ENCODE measurements at places on chromosomes 6 and 20. TPM values are rescaled to one million over a fixed set of nuclear protein-coding genes. Genes with fewer than 3 reads are reported as not detected.

AKIRIN2 gene
- 53.5 TPM for total RNA-seq

ZSCAN31 gene
- 1.7 TPM for total RNA-seq

CASP8AP2 gene
- total RNA-seq = 19.3 TPM

WFDC12 gene
- total RNA-seq = not detected

NRSN1 gene
- not detected for total RNA-seq

FAM8A1 gene
- total RNA-seq = 18.9 TPM

DNA sequence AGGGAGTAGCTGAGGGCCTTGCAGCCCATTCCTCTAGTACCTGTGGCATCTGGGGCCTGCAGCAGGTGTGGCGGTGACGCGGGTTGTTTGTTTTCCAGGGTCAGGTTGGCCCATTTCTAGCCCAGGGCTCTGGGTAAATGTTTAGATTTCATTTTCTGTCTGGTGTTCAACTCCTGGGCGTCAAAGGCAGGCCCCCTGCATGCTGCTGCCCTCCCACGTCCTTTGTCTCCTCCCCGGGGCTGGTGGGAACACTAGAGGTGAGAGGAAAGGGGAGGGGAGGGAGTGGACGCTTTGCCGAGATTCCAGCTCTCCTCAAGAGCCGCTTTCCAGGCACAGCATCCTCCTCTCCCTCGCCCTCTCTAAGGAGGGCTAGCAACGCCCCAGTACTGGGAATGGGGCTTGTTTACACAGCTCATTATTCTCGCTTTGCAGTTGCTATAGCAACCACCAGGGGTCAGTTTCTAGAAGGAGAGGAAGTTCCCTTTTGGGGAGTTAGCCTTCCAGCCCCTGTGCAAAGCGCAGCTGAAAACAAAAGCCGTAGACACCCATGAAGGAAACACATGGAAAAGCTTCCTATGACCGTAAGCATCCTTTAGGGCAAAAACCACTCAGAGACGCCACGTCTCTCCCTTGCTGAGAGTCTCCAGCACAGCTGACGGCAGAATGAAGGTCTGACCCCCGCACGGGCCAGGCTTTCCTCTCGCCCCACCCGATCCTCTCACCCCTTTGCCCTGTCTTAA lies 170.6 kb downstream of the LY86 start:
- H3K36me3 ChIP-seq = no peaks in the 10 kb centered on the region
- peaks cover 5% of the 10 kb centered on the region for H3K4me1 ChIP-seq
- no peak overlapping the region for H3K27ac ChIP-seq
- peak; percentile 70 for DNase-seq

DNA sequence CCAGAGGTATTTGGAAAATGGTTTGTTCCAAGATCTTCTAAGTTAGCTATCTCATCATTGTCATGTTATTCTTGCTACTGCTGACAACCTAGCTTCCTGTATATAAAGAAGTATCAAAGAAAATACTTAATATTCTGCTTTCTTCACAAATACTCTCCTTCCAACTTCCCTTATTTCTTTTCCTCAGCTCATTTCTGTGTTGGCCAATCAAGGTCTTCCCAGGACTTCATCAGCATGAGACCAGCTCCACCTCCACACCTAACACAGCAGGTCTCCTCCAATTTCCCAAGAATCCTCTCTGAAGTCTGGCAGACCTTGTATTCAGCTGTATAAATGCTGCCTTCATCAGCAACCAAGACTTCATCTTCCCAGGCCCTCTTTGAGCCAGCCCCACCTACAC lies 538.6 kb upstream of the JARID2 start:
- H3K4me3 ChIP-seq = no peak overlapping the region
- DNase-seq = no peak
- H3K27me3 ChIP-seq = no peaks in the 10 kb centered on the region
- H3K4me1 ChIP-seq = no peaks in the 10 kb centered on the region
- H3K36me3 ChIP-seq = no peaks in the 10 kb centered on the region

DNA sequence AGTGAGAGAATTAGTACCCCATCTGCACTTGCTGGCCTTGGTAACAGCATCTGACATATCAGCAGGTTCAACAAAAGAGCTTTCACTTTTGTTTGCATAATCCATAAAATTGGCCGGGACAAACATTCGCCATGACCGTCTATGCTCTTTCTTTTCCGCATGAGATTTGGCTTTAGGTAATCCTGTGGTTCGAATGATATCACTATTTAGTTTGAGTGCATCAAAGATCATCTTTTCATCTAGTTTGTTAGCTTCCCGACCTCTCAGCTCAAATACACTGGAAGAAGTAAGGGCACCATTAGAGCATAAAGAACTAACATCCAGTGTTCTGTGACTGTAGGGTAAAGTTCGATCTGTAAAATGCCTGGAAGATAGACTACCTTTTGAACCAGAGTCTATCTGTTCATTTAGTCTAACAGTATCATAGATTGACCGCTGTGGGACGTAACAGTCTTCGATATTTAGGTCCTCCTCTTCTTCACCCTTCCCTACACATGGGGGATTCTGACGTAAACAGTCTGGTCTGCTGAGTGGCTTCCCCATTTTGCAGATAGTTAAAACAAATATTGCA lies 101.6 kb downstream of the DST start:
- no peak overlapping the region for H3K4me3 ChIP-seq
- peak; percentile 9 for DNase-seq
- H3K4me1 ChIP-seq = peaks cover 41% of the 10 kb centered on the region
- no peaks in the 10 kb centered on the region for H3K27me3 ChIP-seq

GRCh38 chr6:161137839-161138542 lies 135.9 kb downstream of the AGPAT4 start:
- H3K36me3 ChIP-seq = no peaks in the 10 kb centered on the region
- peaks cover 4% of the 10 kb centered on the region for H3K4me1 ChIP-seq

DNA sequence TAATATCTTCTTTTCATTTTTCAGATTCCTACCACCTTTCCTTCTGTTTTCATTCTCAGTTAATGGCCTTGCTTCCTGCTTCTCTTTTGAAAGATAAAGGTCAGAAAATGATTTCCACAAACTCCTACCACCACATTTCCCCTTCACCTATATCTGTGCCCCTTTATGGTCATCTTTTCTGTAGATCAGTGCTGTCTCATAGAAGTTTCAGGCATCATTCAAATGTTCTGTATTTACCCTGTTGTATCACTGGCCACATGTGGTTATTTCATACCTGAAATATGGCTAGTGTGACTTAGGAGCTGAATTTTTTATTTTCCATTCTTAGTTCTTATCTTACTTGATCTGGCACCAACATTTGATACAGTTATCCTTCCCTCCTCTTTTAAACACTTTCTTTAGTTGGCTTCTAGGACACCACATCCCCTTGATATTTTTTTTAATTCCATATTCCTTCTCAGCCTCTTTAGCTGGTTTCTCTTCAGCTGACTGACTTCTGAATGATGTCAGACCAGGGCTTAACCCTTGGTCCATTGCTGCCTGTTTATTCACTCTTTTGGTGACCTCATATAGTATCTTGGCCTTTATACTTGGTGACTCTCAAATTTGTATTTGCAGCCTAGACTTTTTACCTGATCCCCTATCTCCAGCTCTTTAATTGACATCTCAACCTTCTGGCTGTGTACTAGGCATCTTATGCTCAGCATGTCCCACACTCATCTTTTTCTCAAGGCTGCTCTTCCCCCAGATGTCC lies 81.0 kb downstream of the ATRN start:
- no peak for DNase-seq
- H3K4me1 ChIP-seq = peaks cover 8% of the 10 kb centered on the region
- no peaks in the 10 kb centered on the region for H3K36me3 ChIP-seq
- H3K27me3 ChIP-seq = no peaks in the 10 kb centered on the region

DNA sequence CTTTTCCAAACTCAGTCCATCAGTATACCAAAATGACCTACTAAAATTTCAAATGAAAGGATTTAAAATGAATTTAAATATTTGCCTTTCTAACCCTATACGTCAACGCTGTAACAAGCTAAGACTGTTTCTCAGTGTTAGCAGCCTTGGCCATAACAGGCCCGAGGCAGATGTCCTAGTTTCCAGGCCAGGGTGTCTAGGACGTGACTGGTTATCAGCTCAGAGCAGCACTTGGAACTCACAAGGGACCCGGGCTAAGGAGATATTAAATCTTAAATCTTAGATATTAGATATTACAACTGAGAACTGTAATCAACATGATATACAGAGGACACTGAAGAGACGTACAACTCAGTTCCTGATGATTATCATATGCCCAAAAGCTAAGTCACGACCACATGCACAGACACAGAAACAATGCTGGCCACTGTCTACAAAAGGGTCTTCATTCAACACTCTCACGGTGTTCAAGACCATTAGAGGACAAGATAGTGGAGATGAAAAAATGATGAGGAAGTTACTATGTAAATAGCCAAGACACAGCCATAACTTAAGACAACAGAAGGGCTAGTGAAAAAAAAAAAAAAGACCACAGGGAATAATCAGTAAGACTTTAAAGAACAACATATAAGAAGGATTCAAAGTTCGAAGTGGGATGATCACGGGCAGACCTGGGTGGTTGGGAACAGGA lies at the start of gene CLDN20:
CLDN20 (plus strand) TSS at position 641 of the 691 bp plus-strand sequence. CDS start 11,707 bp downstream, outside the sequence.
- no peak within 1 kb of the TSS for H3K4me3 ChIP-seq
- peaks cover 1% of the 10 kb centered on the region for H3K36me3 ChIP-seq
- no peak for DNase-seq
- no peak within 1 kb of the TSS for H3K27ac ChIP-seq
- H3K4me1 ChIP-seq = peaks cover 4% of the 10 kb centered on the region

DNA sequence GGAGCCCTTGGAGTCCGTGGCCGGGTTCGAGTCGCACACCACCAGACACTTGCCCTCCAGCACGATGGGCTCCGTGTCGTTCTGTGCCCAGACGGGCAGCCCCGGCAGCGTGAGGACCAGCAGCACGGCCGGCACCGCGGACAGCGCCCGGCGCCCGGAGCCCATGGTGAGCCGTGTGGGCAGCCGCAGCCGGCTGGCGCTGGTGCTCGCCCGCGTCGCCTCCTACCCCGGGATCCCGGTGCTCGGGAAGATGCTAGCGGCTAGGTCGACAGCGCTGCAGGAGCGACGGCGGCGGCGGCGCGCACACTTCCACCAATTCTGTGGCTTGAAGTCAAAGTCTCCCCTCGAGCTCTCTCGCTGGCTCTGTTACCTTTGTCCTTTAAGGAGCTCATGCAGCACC lies 1.3 kb downstream of the CBLN4 start:
- no peak overlapping the region for H3K4me3 ChIP-seq
- no peaks in the 10 kb centered on the region for H3K27me3 ChIP-seq
- no peaks in the 10 kb centered on the region for H3K4me1 ChIP-seq

DNA sequence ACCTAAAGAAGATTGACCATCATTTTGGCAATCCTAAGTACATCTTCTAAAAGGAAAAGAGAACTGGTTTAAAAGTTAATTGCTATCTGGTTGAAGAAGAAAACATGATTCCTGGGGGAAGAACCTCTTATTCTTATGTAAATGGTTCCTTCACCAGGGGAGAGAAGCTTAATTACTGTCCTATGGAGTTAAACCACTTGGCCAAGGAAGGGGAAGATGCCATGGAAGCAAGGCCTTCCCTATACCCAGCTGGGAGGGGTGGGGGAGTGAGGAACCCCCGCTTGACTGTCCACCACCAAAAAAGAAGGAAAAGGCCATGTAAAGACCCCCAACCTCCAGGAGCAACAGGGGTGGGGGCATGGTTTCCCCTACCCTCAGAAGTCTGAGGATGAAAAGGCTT lies 962.1 kb downstream of the GRIK2 start:
- no peak for DNase-seq
- H3K4me1 ChIP-seq = no peaks in the 10 kb centered on the region
- no peak overlapping the region for H3K27ac ChIP-seq
- H3K36me3 ChIP-seq = no peaks in the 10 kb centered on the region

DNA sequence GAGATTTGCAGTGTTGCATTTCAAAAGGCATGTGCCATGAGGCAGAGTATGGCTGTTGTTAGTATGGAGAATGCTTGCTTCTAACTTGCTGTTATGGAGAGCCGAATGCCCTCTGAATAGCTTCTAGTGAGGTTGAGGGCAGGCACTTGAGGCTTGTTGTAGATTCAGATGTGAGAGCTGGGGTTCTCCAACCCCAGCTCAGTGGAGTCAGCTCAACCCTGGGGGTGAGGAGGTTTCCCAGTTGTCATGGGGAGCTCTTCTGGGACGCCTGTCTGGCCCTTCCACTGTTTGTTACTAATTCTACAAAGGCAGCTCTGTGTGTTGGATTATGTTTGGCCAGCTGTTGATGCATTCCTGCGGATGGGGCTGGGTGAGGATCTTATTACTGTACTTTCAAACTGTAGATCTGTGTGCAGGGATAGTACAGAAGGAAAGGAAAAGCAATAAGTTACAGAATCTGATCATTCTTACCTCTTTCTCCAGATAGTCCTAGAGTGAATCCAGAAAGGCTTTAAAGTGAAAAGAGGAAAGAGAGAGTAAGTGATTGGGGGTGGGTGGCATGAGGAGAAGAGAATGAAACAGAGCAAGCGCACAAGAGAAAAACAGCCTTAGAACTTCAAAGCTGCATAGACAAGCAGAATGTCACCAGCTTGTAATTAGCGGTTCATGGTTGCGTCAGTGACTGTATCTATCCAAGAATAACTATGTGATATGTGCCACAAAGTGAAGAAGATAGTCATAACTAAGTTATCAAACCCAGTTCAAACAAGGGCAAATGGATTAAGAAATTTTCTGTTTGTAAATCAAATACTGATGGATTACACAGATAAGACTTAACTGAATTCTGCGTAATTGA lies 148.7 kb downstream of the PRL start:
- H3K4me1 ChIP-seq = peaks cover 15% of the 10 kb centered on the region
- no peaks in the 10 kb centered on the region for H3K36me3 ChIP-seq
- DNase-seq = peak; percentile 49
- peak overlapping the region; percentile 46 for H3K27ac ChIP-seq
- no peaks in the 10 kb centered on the region for H3K27me3 ChIP-seq

DNA sequence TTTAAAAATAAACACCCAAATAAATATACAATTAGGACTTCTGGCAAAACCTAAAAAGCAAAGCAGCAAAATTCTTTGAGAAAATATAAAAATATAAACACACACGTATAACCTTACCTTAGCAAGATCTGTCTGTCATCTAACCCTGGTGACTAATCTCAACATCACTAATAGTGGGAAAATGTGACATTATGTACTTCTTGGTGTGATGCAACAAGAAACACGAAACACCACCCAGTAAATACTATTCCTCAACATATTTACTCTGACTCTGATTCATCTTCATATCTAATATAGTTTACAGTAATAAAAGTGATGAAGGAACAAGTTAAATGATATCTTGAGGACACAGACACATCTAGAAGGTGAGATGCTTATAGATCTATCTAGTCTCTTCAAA lies 332.6 kb upstream of the MANEA start:
- no peaks in the 10 kb centered on the region for H3K36me3 ChIP-seq
- no peaks in the 10 kb centered on the region for H3K27me3 ChIP-seq
- no peak for DNase-seq
- H3K27ac ChIP-seq = no peak overlapping the region
